ENCODE measurements at places on chromosomes 5 and 9. TPM values are rescaled to one million over a fixed set of nuclear protein-coding genes. Genes with fewer than 3 reads are reported as not detected.

The SPATA31A3 gene
- total RNA-seq: not detected

The WNT8A gene
- total RNA-seq: not detected

- DNase-seq: no peak
These were observed 398.3 kb downstream of the NTRK2 start for GRCh38 chr9:85067792-85068191.

DNA sequence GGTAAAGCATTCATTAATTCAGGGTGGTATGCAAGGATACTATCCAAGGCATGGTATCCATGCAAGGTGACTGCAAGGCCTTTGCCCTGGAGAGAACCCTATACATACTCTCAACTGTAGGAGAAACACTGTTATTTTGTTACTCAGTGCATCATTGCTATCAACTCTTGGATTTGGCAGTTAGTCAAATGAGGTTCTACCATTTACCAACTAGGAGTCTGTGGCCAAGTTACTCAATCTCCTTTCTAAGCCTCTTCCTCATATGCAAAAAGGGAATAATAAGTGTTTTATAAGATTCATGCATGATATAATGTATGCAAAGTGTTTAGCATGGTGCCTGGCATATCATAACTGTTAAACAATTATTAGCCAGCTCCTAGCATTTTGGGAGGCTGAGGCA, 4.0 kb downstream of the PCDHGC3 start:
- DNase-seq: no peak

DNA sequence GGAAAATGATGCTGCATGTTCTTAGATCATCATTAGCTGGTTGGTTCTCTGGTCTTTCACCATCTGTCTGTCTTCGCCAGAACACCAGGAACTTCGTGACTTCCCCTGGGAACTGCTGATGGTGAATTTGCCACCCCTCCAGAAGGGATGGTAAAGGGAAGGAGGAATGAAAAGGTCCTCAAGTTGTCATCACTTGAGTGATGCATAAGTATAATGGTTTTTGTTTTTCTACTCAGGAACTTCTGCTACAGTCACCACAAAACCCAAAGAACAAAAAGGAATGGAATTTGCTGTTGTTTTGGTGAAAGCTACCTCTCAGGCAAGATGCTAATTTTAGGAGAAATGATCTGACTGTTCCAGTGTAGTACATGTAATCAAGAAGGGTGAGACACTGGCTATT, 328.4 kb downstream of the ARHGEF28 start:
- DNase-seq: no peak

DNA sequence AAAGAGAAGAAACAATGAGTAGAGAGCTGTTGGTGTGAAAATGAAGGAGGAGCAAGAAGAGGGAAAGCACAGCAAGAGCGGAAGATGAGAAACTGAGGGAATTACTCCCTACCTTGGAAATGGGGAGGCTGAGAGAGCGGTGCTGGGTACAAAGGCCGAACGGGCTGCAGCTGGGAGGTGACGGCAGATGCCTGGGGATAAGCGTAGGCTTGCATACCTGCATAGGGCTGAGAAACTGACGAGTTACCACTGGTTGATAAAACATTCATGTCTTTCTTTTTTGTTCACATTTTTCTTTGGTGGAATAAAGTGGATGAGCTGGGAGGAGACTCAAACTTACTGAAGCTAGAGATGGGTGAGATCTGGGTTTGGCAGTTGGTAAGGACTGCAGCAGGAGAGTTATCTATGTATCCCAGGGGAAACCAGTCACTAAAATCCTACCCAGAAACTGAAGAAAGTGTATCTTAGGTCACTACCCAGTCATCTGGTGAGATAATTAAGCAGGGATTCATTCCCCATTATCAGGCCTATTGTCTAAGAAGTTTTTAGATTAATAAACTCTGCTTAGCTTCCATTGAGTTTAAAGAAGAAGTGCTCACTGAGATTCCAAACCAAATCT, 34.8 kb downstream of the FKBP15 start:
- no peak for DNase-seq

DNA sequence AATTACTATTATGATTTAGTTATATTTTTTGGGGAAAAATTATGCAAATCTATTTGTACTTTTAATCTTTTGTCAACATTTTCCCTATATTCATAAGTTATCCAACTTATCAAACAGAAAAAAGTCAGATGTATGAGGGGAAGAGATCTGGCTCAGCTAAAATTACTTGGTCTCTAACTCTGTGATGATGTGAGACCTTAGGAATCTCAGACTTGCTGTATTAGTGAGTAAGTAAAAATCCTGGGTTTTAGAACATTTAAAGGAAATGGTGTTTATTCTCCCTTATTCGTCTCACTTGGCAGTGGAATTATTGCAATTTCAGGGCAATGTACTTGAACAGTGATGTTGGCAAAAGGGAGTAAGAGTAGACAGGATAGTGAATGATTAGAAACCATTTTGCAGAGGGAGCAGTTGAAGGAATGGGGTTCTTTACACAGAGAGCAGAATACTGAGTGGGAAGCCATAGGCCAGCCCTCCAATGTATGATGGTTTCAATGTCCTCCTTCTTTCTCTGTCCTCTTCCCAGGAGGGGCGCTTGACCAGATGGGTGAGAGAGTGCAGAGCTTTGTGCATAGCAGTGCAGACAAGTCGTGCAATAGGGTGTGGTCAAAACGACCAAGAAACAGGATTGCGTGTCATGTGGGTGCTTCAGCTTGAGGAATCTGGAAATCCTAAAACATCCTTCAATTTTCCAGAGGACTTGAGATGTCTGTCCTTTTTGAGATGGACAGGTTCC, 91.7 kb downstream of the TENT4A start:
- DNase-seq: no peak

- DNase-seq: no peak
These were observed 7.8 kb upstream of the MYOZ3 start for GRCh38 chr5:150653145-150653761.

DNA sequence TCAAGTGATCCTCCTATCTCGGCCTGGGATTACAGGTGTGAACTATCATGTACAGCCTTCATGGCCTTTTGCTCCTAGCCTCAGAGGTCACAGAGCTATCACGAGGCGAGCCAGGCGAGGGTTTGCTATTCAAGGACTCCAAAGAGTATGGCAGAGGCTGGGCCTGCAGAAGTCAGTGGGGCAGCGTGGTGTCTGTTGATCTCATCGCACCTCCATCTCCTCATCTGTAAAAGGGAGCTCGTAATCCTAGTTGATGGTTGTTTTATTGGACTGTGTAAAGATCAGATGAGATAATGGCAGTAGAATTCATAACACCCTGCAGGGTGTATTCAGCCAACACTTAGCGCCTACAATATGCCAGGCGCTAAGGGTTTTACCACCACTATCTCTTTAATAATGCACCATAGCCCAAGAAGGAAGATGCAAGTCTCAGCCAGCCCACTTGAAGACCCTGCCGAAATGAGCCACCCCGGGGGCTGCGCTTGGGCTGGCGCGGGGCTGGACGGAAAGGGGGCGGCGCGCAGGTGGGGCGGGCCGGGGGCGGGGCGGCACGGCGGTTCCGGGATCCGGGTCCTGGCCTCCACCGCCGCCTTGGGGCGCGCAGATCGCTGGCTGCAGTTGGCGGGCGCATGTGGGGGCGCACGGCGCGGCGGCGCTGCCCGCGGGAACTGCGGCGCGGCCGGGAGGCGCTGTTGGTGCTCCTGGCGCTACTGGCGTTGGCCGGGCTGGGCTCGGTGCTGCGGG, at the start of gene GALNT12:
TSS of gene GALNT12 (plus strand) at position 601 of the 744 bp plus-strand sequence. CDS start at position 630, 29 bp downstream.
- peak; percentile 35 for DNase-seq

Data from psoas muscle (tissue), 8 donors.